Kasumi-1 (cell line): ENCODE measurements at places on chromosomes 16 and 17.

- DNase-seq = no peak
Measured at GRCh38 chr16:7378024-7378695, 45.5 kb downstream of the RBFOX1 start.

GRCh38 chr16:77660311-77660710, 62.0 kb upstream of the NUDT7 start:
- DNase-seq = peak; percentile 61

GRCh38 chr16:6964679-6965078, 368.0 kb upstream of the RBFOX1 start:
- no peak for DNase-seq

- no peak for DNase-seq
Measured at GRCh38 chr17:9218911-9219310, 197.6 kb downstream of the NTN1 start.

DNA sequence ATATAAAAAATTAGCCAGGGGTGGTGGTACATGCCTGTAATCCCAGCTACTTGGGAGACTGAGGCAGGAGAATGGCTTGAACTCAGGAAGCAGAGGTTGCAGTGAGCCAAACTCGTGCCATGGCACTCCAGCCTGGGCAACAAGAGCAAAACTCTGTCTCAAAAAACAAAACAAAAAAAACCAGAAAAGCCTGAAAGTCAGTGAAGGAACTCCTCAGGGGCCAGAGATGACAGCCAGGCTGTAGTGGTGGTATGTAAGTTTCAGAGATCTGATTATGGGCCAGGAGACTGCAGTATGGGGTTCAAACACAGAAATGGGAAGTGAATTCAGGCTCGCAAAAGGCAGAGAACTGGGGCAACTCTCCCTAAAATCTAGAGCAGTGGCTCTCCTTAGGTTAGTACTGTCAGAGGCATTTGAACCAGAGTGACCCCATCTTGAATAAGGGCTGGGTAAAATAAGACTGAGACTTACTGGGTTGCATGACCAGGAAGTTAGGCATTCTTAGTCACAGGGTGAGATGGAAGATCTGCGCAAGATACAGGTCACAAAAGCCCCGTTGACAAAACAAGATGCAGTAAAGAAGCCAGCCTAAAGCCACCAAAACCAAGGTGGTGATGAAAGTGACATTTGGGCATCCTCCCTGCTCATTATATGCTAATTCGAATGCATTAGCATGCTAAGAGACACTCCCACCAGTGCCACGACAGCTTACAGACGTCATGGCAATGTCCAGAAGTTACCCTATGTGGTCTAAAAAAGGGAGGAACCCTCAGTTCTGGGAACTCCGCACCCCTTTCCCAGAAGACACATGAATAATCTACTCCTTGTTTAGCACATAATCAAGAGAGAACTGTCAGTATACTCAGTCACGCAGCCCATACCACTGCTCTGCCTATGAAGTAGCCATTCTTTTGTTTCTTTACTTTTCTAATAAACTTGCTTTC, 120.2 kb upstream of the XYLT1 start:
- no peak for DNase-seq

- no peak for DNase-seq
Measured at GRCh38 chr17:78330570-78331224, 29.2 kb downstream of the SOCS3 start.

DNA sequence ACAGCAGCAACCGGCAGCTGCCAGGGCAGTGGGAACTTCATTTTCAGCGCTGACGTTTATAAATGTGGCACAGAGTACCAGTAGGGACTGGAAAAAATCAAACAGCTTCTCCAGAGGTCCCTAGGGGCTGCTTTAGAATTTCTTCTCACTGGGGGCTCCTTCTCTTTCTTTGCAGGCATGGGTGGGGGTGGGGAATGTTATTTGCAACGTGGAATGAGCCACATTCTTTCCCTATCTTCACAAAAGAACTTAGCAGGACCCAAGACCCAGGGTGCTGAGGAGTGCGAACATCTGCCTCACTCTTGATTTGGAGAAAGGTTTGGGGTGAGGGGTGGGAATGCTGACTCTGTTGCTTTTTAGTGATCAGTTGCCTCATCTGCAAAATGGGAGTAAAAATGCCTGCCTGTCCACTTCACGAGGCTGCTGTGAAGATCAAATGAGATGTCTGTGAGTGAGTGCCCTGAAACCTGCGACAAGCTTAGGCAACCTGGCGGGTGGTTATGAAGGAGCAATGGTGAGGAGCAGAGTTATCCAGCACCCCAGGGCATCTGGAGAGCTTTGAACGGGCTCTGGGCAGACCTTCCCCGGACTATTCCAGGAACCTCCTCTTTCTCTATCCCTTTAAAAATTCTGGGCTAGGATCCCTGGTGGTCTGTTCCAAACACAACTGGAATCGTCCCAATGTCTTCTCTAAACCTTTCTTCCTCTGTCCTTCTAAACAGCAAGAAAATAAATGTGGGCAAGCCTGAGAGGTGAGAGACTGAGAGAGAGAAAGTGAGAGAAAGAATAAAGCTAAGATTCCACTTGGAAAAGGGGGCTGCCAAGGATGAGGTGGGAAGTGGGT, 10.7 kb upstream of the PIPOX start:
- no peak for DNase-seq

DNA sequence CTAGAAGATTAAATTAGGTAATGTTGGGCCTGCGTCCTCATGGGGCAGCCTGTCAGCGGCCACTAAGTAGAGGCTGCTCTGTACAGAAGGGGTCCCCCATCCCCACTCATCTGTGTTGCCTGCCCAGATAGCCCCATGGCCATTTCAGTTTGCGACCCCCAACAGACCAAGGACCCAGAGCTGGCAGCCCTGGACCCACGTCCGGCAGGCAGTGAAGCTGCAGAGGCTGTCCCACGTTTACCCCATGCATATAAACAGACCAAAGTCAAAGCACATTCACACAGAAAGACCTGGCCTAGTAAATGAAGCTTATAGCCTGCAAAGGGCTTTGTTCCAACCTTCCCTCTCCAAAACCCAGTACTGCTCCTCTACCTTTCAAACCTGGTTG, 4.6 kb downstream of the PDF start:
- no peak for DNase-seq

- DNase-seq = peak; percentile 50
Measured at GRCh38 chr16:31467151-31467773, 4.7 kb upstream of the TGFB1I1 start.
